ENCODE measurements at places on chromosomes 1 and 21.

DNA sequence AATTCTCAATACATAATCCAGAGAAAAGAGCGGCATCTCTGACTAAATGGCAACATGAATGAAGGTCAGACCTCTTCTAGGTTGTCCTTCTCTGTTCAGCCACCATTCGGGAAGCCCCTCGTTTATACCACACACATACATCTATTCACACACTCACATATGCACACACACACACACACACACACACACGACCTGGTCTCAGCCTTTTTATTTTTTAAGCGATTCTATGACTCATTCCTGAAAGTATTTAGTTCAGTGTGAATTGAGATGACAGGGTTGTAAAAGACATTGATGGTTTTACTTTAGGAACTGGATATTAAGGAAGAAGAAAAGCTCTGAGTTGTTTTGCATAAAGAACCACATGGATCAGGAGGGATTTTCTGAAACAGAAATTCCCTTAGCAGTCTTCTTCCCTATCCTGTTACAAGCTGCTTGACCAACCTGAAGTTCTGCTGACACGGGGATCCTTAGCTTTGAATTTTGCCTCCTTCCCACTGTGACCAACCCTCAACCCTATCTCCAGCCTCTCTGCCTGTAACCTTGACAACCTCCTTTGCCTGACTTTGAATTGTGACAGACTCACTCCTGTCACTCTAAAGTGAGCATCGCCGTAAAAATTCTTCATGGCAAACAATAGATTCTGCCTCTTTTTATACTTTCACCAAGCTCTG, 383.1 kb upstream of the ESRRG start:
- DNase-seq = no peak

DNA sequence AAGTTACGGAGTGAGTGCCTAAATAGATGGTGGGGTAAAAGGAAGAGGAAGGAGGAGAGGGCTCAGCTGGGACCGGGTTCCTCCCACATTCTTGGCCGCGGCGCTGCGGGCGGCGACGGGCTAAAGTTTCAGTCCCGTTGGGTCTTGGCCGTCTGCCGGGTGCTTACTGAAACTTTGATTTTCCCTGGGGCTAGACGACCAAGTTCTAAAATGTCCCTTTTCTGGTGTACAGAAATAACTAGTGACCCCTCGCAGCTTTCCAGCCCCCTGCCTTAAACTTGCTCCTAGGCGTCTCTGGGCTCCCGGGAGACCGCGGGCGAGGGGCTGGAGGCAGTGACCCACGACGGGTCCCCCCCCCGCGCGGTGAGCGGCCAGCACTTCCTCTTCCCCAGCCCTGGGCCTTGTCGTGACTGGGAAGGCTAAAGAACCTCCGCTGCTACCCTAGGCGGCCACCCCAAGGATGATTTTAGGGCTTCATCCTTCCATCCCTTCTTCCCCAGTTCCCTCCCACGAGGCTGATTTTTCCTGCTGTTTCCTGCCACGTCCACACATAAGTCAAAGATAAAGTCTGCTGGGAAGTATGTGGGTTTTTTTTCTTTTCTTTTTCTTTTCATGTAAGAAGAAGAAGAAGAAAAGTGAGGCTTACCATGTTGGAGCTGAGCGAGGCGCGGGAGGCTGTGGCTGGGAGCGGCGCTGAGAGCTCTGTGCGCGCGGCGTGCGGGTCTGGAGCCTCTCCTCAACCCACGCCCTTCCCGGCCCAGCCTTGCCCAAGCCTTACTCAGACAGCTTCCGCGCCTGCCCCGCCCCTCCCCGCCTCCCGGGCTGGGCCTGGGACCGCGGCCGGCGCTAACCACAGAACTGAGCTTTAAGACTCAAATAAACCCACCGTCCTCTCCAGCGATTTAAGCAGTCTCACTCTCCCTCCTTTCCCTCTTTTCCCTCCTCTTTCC, at the start of gene S100A11:
Gene S100A11 (minus strand): TSS at position 738 of the 950 bp plus-strand sequence. CDS start 89 bp downstream, at position 649.
- no peak for DNase-seq

GRCh38 chr1:111563619-111564018, 56.0 kb upstream of the RAP1A start:
- no peak for DNase-seq

DNA sequence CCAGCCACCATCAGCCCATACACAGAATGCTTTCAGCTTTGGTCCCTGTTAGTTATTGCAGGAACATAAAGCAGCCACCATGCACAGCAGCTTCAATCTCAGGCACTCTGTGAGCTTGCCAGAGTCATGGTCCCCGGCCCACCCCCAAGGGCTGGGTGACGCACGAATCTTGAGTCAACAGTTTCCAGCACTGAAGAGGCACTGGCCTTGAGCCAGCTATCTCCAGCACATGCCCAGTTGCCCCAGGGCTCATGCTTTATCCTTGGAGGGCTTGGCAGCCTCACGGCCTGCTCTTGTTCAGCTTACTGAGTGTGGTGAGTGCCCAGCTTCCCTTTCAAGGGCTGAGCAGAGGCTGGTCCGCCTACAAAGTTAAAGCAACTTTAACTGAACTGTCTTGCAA, 200.7 kb upstream of the RAB4A start:
- no peak for DNase-seq

DNA sequence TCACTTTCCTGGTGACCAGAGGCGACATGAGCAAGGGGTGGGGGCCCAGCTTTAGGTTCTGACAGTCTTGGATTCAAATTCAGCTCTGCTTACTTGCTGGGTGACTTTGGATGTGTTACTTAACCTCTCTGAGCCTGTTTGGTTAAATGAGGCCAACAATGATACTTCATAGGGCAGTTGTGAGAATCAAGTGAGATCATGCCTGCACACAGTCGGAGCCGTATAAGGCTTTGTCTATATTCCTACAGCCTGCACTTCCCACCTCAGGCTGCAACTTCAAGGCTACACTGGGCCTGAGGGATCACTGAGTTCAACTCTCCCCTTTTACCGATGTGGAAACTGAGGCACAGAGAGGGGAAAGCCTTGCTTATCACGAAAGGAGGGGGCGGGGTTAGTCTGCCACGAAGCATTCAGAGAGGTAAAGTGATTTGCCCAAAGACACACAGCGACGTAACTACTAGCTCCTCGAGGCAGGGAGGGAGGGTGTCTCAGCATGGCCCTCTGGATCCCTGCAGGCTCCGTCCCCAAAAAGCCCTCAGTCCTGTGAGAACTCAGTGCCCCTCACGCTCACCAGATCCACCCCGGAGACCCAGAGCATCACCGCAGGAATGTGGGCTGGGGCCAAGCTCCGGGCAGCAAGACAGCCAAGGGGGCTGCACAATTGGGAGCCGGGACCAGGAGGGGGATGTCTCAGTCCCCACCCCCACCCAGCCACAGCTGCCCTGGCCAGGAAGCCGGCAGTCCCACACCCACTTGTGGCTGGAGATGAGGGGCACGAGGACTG, 25.0 kb downstream of the SDC3 start:
- no peak for DNase-seq

DNA sequence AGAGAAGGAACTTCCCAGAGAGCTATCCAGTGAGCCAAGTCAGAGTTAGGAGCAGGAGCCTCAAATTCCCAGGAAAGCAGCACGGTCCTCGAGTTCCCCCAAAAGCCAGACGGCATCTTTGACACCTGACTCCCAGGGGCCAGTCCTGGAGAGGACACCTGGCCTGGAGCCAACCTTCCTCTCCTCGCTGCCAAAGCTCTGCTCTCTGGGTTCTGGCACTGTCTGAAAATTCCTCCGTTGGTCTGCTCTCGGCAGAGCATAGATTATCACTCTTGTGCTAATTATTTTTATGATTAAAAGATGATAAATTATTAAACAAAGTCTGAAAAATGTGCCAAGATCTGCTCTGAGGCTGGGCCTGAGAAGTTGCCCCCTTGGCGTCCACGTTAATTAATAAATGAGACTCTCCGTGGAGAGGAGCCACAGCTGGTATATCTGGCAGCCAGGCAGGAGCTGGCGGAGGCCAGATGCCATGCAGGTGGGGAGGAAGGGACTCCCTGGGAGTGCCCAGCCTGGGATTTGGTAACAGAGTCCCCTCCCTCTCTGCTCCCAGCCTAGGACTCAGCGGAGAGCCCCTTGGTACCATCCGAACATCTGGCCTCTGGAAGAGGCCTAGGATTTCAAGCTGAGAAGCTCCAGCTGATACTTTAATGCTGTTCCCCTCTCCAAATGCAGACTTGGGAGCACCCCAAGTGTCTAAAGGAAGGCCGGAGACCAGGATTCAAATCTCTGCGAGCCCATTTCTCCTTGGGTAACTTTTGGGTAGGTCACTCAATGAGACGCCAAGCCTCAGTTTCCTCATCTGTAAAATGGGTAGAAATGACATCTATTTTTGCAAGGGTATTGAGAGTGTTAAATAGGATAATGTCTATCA, 163.7 kb upstream of the POU3F1 start:
- DNase-seq = peak; percentile 100

DNA sequence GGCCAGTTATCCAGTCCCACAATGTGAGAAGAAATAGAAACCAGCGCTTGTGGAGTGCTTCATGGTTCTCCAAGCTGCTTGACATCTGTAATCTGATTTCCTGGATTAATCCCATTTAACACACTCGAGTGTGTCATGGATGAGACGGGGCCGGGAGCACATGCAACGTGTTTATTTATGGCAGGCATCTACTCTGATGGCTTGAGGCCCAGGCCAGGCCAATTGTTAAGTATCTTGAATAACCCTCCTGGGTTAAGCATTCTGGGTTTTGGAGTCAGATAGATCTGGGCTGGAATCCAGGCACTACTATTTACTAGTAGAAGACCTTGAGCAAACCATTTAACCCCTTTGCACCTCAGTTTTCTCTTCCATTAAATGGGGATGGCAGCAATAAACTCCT, 37.5 kb upstream of the LAPTM5 start:
- DNase-seq = no peak

GRCh38 chr1:108703939-108704338, 8.8 kb upstream of the FNDC7 start:
- DNase-seq = no peak

DNA sequence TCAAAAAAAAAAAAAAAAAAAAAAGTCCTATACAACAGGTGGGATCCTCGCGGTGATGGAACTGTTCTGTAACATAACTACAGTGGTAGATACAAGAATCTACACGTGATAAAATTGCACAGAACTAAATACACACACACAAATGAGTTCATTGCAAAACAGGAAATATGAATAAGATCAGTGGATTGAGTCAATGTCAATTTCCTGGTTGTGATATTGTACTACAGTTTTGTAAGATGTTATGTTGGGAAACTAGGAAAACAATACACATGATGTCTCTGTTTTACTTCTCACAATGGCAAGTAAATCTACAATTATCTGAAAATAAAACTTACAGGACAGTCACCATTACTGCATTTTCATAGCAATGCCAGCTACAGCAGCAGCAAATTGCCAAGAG, 59.8 kb downstream of the ITGB3BP start:
- no peak for DNase-seq

DNA sequence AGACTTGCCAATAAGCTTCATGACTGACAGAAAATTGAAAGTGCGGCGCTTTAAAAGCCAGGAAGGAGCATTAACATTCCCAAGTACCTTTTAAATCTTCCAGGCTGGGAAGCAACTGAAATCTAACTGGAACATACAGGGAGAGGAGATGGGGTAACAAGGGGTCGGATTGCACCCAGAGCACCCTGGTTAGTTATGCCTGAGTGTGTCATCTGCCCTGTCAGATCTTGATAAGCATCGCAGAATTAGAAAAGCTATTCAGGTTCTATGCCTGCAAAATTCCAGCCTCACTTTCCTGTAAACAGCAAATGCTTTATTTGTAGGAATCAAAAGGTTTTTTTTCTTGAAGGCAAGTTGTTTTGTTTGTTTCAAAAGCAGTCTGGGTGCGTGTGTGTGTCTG, 58.5 kb downstream of the SERBP1 start:
- no peak for DNase-seq

- DNase-seq = no peak
These were observed 193.0 kb downstream of the ZC3H11B start for GRCh38 chr1:219419860-219420259.

DNA sequence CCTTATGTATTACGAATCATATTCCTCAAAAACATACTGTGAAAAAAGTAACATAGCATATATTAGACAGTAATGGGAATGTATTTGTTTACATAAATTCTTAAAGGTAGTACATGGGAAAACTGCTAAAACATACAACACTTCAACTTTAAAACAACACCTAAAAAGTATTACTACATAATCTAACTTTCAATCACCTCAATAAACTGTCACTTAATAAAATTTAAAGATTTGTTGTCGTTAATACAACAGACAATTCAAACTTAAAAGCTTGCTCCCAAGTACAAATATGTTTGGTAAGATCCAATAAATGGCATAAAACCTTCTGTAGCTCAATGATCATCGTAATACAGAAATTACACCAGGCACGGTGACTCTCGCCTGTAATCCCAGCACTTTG, 3.7 kb downstream of the ARID4B start:
- DNase-seq = no peak

DNA sequence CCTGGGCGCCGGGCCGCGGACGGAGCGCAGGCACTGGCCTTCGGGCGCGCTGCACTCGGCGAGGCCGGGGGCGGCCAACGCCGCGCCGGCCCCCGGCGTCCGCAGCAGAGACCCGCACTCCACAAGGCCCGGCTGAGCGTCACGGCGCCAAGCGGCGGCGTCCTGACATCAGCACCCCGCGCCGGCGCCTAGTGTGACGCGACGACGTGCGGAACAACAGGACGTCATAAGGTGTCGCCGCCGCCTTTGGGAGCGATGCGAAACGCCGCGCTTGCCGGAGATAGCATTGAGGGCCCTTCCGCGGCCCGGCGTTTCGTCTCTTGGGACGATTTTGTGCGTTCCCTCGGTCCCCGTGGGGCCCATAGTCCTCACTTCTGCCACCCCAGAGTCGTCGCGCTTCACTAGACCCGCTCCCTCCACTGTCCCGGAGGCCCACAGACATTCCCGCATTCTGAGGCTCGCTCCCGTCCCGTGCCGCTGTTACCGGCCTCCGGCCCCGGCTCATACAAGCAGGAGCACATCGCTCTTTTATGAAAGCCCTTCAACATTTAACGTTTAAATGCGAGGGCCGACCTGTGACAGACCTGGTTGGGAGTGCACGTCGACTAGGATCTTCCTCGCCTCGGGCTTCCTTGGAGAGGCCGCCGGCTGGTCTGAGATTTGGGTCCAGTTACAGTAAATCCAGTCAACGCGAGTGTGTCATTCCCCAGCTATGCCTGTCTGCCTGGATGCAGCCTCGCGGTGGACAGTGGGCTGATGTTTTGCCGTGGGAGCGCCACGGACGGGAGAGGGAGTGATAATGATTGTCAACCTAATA, at the start of gene SSU72:
Gene SSU72 (minus strand): TSS at position 143 of the 817 bp plus-strand sequence. CDS start 306 bp downstream, outside the sequence.
- peak; percentile 66 for DNase-seq

GRCh38 chr1:229479660-229480399, 28.3 kb downstream of the NUP133 start:
- DNase-seq = no peak

DNA sequence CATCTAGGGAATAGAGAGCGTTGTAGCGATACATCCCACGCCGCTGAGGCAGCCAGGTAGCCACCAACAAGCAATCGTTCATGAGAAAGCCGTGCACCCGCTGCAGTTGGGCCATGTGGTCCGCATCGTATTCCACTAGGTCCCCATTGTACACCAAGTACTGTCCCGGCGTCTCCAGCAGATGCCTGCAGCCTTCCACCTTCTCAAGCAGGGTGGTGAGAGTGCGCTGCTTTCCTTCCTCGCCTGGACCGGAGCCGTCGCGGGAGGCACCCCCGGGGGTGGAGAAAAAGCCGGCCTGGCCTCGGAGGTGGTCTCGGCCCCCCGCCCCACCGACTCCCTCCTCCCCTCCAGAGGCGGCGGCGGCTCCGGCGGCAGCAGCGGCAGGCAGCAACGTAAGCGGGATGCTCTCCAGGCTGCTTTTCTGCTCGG, 595 bp downstream of the EXOC8 start:
- DNase-seq = no peak

Measured in DMS 273 treated with DMSO at 0.1 percent for 48 hours (cell line).